ENCODE measurements at places on chromosomes 2 and 18. TPM values are rescaled to one million over a fixed set of nuclear protein-coding genes. Genes with fewer than 3 reads are reported as not detected.

GRCh38 chr2:9018534-9018933 is 15.1 kb upstream of the MBOAT2 start:
- no peak for DNase-seq
- H3K36me3 ChIP-seq = no peaks in the 10 kb centered on the region
- H3K4me1 ChIP-seq = no peaks in the 10 kb centered on the region
- no peak overlapping the region for H3K27ac ChIP-seq
- H3K4me3 ChIP-seq = no peak overlapping the region

- H3K4me1 ChIP-seq = 0 out of 2 replicates have a peak, but pooled peaks cover under 1% of the 10 kb centered on the region
- H3K27ac ChIP-seq = no peak overlapping the region
- H3K4me3 ChIP-seq = no peak overlapping the region
Observed at GRCh38 chr2:54336977-54337255, 80.9 kb upstream of the TSPYL6 start.

GRCh38 chr2:239331560-239331959 is 69.3 kb downstream of the HDAC4 start:
- no peaks in the 10 kb centered on the region for H3K27me3 ChIP-seq
- H3K27ac ChIP-seq = no peak overlapping the region
- H3K36me3 ChIP-seq = no peaks in the 10 kb centered on the region
- no peak overlapping the region for H3K4me3 ChIP-seq
- H3K4me1 ChIP-seq = peaks cover 6% of the 10 kb centered on the region

- peaks cover 53% of the 10 kb centered on the region for H3K27me3 ChIP-seq
- H3K4me1 ChIP-seq = no peaks in the 10 kb centered on the region
- no peaks in the 10 kb centered on the region for H3K36me3 ChIP-seq
- no peak overlapping the region for H3K27ac ChIP-seq
- H3K4me3 ChIP-seq = no peak overlapping the region
- no peak for DNase-seq
Observed at GRCh38 chr2:1665761-1666505, 78.4 kb downstream of the PXDN start.

- no peak overlapping the region for H3K4me3 ChIP-seq
- no peak for DNase-seq
- no peaks in the 10 kb centered on the region for H3K27me3 ChIP-seq
- H3K36me3 ChIP-seq = no peaks in the 10 kb centered on the region
- H3K27ac ChIP-seq = no peak overlapping the region
- no peaks in the 10 kb centered on the region for H3K4me1 ChIP-seq
Observed at GRCh38 chr2:147572622-147573021, 272.2 kb upstream of the ACVR2A start.

DNA sequence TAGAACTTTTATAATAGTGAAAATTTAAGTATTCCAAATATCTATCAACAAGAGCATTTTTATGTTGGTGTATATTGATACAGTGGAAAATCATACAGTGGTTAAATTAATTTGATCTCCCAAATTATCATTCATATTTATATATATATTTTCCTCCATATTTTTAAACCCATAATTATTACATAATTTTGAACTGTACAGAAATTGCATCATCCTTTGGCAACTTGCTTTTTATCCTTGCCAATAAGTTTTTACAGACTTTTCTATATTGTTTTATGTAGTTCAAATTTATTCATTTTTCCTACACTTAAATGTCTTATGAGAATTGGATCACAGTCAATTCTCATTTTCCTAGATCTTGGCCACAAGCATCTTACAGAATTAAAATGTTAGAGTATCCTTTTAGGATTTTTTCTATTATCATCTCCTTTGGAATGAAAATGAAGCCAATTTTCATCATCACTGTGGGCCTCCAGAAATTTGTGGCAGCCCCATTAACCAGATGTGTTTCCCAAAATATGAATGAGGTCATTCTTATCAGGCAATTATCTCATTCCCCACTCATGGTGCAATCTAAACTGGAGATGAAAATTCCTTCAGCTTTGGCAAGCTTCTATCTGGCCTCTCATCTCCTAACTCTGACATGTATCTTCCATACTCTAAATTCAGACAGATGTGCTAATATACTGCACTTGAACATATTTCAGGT is 94.2 kb upstream of the DLGAP1 start:
- H3K36me3 ChIP-seq = no peaks in the 10 kb centered on the region
- H3K4me3 ChIP-seq = no peak overlapping the region
- no peak overlapping the region for H3K27ac ChIP-seq
- DNase-seq = no peak
- H3K4me1 ChIP-seq = no peaks in the 10 kb centered on the region

DNA sequence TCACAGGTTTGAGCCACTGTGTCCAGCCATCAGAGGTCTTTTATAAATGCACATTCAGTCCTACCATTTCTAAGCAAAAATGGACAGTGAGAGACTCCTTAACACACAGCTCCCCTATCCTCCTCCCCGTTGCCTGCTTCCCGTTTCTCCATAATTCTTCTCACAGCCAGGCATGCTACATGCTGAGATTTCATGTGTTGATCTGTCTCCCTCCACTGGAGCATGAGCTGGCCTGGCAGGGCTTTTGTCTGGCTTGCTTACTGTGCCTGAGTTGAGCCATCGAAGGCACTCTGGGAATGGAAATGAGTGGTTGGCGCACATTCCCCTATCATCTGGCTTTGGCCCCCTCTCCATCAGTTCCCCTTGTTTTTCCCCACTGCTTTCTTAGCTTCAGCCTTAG is 413.5 kb downstream of the PTPRM start:
- H3K27ac ChIP-seq = no peak overlapping the region
- H3K4me1 ChIP-seq = peaks cover 2% of the 10 kb centered on the region
- H3K36me3 ChIP-seq = no peaks in the 10 kb centered on the region
- no peaks in the 10 kb centered on the region for H3K27me3 ChIP-seq
- no peak for DNase-seq
- no peak overlapping the region for H3K4me3 ChIP-seq

GRCh38 chr2:219060821-219061791 is at the start of gene IHH:
IHH (minus strand) TSS chr2:219060921; CDS start chr2:219060467, 454 bp downstream.
- no peak within 1 kb of the TSS for H3K27ac ChIP-seq
- H3K27me3 ChIP-seq = peaks cover 68% of the 10 kb centered on the region
- H3K4me3 ChIP-seq = peak within 1 kb of the TSS; percentile 70
- H3K36me3 ChIP-seq = no peaks in the 10 kb centered on the region

DNA sequence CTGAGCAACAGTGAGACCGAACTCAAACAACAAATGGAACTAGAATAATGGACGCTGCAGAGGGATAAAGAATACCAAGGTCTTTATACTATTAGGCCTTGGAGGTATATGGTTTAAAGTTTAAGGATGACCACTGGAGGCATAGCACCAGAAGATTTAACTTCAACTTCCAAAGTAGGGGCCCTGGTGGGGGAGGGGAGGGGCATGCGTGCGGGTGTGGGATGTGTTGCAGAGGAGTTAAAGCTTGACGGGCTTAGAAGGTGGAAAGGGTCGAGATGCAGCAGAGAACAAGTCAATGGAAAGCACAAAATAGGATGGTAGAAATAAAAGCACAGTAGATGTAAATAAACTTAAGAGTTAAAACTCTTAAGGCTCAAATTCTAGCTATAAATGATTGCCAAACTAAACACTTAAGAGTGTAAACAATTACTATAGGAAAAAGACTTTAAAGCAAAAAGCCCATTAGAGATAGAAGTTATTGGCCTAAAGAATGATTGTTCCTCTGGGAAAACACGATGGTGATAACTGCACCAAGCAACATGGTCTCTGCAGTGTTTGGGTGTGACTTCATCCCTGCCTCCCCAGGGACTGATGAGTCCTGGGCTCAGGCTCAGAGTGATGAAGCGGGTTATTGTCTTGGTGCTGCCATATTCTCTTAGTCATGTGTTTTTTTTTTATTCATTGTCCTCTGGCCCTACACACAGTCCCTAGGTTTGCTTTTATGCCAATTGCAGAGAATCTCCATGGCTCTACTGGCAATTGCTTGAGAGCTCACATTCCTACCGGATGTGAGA is 13.0 kb downstream of the RRM2 start:
- H3K27me3 ChIP-seq = no peaks in the 10 kb centered on the region
- no peak overlapping the region for H3K27ac ChIP-seq
- no peak overlapping the region for H3K4me3 ChIP-seq
- DNase-seq = no peak
- H3K4me1 ChIP-seq = peaks cover 28% of the 10 kb centered on the region

UCN gene
- total RNA-seq = 0.36 TPM

EML6 gene
- 19.9 TPM for total RNA-seq

LIPG gene
- total RNA-seq = 10.8 TPM

RIT2 gene
- total RNA-seq = not detected
